ENCODE measurements at places on chromosomes 2 and 18.

DNA sequence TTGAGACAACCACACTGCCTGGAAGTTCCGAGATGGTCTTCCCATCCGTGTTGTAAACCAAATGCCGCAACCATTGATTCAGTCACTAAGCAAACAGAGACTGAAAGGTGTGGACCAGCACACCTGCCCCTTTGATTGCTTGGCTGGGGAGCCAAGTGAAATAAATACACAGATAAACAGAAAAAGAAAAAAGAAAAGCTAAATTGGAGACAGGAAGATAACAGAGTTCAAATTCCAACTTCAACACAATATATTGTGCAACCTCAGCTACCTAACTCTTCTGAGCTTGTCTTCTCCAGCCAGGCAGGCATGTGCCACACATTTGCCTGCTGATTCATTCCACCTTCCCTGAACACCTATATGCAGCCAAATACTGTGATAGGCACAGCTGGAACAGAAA is 110.9 kb downstream of the PID1 start:
- DNase-seq, result no peak

GRCh38 chr2:6841537-6842287 is 24.0 kb downstream of the CMPK2 start:
- no peak for DNase-seq

DNA sequence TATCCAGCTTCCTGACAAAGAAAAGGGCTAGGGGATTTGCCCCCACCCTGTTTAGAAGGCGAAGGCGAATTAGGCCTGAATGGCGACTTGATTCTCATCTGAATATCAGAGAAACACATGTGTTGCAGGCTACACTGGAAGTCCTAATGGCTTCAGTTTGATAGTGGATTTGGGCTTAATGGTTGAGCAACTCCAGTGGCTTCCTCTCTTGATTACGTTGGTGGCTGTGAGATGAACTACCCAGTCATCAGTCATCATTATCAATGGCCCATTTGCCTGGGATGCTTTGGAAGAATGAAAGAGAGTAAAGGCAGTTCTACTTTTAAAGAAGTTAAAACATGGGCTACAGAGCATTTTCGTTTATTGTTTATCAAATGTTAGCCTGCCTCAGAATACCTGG is 60.9 kb upstream of the IL1R1 start:
- no peak for DNase-seq

- no peak for DNase-seq
Measured at GRCh38 chr2:180158961-180159360, 151.9 kb upstream of the CWC22 start.

DNA sequence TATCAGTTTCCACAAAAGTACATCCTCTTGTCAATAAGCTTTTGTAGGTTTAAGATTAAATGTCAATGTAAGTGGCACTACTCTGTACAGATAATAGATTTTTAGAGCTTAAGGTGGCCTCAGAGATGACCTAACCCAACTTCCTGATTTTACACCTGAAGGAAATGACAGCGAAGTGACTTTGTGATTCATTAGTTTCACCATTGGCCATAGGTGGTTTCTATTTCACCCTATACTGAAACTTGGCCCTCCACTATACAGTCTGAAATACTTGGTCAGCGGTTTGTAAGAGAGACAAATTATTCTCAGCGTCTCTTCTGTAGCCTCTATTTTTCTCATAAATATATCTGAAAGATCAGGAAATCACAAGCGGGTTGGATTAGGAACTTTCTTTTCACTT is 330.4 kb upstream of the FAM98A start:
- DNase-seq, result no peak

DNA sequence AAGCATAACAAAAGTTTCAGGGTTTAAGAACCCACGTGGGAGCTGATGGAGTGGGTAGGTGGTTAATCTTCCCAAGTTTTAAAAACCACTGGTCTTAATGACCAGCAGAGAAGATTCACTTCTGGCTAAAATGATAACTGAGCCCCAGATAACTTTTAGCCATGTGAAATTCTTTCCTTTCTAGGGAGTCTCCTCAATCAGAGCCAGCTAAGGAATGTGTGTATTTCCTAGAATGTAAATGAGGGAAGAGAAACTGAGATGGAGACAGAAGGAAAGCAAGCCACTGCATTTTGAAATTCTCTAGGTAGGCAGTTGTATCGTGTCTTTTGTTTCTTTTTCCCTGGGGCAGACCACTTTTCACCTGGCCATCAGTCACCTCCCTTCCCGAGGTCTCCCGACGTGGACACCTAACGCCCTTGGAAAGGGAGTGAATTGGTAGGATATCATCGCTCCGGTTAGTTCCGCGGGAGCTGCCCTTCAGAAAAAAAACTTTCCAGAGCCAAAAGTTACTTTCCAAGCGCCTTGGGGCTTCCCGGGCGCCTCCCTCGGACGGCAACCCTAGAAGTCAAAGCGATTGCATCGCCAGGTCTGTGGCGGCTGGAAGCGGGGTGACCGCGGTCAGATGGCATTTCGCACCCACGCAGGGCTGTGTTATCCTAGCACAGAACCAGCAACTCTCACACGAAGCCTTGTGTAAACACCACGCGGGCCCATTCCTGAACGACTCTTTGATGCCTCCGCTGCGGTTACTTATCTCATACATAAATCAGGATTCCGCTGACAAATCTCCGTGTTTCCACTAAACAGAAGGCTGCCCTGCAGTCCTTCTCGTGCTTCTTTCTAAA is 1.3 kb downstream of the COLEC12 start:
- no peak for DNase-seq

DNA sequence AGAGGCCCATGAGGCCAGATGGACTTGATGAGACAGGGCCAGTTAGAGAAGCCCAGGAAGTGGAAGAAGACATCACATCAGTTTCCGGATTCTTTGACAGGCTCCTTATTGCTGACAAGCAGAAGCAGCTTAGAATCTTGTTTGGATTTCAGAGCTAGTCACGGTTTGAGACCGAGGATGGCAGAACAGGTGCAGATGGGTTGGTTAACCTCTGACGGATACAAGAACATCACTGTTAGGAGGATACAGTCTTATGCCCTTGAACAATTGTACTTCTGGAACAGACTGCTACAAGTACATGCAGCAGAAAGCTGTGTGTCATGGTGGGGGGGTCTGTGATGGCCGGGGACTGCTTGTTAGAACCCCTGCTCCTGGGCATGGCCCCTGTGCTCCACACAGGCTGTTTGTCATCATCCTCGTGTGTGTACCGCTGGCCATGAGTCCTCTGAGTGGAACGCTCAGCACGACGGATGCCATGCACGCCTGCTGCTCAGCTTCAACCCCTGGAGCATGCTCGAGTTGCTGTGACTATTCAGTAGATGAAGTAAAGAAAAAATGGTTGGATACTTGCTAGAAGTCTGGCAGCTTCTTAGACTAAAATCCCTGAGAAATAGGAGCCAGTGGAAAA is 217.7 kb downstream of the SH3RF3 start:
- no peak for DNase-seq

Data from NCI-H1105 treated with DMSO at 0.1 percent for 48 hours (cell line).